CD4-positive, alpha-beta T cell treated with Interleukin-2 at 100 ng/mL for 4 hours (primary cell): ENCODE measurements at places on chromosomes 2 and 18.

DNA sequence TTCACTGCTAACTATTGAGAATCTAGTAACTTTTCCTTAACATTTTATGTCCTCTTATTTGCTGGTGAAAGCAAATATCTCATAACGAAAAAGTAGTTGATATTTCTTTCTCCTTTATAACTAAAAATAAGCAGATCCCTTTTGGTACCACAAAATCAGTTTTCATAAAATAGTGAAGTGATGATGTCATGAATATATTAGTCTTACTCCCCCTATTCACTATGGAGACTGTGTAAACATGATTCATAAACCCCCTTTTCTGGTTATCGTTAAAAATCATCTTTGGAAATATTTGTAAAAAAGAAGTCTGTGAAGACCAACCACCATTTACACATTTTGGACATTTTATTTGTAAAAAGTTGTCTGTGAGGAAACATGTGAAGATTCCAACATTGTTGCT lies 734.9 kb downstream of the NUP35 start:
- DNase-seq = no peak

DNA sequence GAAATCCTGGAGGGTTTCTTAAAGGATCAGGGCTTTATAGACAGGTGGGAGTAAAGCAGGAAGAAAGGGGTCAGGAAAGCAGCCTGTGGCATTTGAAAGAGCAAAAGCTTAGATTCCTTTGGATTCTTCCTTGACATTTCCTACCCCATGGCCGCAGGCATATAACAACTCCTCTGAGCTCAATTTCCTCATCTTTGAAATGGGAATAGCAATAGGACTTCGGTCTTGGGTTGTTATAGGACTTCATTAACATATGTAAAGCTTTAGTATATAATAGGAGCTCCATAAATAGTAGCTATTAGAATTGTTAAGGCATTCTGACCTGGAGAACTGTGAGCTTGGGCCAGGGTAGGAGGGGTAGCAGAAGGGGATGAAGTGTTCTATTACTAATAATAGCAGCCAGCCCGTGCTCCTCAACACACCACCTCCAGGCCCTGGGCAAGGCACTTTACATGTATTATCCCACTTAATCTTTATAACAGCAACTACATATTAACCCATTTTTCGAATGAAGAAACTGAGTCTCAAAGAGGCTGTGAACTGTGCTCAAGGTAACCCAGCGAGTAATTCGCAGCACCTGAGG lies 10.6 kb downstream of the ZFP36L2 start:
- no peak for DNase-seq

- no peak for DNase-seq
Observed at GRCh38 chr2:119541476-119541875, 2.8 kb upstream of the CFAP221 start.

- DNase-seq = no peak
Observed at GRCh38 chr2:229257985-229258384, 13.1 kb downstream of the PID1 start.

DNA sequence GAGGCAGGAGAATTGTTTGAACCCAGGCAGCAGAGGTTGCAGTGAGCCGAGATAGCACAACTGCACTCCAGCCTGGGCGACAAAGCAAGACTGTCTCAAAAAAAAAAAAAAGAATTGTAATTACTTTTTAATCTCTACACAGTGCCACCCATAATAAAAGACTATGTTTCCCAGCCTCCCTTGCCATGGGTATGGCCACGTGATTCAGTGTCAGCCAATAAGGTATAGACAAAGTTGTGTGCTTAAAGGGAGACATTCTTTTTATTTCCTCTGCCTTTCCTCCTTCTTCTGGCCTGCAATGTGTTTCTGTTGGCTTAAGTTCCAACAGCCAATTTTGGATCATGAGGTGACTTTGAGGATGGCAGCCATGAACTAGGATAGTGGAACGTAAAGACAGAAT lies 406.9 kb downstream of the LNPK start:
- DNase-seq = no peak

DNA sequence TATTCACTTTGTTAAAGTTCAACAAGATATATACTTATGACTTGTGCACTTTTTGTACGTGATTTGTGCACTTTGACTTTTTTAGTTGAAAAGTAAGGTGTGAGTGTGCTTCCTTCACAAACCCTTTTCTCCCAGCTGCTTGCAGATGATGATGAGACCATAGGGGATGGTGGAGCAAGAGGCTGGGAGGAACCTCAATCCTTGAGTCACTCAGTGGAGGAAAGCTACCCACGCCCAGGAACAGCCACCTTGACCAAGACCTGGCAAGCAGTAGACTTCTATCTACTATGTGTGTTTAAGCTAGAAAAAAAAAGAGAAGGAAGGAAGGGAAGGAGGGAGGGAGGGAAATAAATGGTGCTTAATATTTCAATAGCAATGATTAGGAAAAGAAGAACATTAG lies 25.2 kb upstream of the TAF1B start:
- no peak for DNase-seq

GRCh38 chr2:127348426-127349000 lies 39.3 kb downstream of the MAP3K2 start:
- DNase-seq = no peak

DNA sequence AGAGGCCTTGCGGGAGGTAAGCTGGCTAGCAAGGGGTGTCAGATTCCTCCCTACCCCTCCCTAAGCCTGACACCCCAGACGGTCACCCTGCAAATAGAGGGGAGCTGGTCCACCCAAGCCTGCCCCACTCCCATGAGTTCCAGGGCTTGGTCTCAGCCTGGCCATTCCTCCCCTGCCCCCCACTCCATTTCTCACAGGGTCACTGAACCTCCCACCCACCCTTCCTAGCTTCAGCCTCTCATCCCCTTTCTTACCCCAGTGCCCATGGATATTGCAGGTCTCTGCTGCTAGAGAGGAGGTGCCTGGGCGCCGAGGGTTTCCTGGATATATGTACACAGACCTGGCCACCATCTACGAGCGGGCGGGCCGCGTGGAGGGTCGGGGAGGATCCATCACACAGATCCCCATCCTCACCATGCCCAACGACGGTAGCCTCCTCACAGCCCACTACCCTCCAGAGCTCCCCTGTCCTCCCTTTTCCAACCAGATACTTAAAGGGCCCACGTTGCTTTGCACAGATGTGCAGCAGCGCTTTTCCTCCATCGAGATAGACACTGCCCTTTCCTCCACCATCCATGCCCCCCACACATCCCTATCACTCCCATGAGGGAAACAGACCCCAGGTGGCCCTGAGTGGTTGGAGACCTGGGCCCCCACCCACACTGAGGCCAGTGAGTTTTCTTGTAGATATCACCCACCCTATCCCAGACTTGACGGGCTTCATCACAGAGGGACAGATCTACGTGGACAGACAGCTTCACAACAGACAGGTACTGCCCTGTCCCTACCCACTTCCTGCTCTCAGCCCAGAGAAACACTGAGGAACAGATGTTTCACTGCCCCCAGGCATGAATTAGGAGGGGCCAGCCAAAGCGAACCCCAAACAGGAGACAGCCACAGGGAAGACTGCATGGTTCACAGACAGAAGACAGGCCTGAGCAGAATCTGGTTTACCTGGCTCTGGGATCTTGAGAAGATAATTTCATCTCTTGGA lies 15.2 kb upstream of the ANKRD53 start:
- no peak for DNase-seq

- no peak for DNase-seq
Observed at GRCh38 chr2:55245411-55245810, 12.9 kb downstream of the RPS27A start.

DNA sequence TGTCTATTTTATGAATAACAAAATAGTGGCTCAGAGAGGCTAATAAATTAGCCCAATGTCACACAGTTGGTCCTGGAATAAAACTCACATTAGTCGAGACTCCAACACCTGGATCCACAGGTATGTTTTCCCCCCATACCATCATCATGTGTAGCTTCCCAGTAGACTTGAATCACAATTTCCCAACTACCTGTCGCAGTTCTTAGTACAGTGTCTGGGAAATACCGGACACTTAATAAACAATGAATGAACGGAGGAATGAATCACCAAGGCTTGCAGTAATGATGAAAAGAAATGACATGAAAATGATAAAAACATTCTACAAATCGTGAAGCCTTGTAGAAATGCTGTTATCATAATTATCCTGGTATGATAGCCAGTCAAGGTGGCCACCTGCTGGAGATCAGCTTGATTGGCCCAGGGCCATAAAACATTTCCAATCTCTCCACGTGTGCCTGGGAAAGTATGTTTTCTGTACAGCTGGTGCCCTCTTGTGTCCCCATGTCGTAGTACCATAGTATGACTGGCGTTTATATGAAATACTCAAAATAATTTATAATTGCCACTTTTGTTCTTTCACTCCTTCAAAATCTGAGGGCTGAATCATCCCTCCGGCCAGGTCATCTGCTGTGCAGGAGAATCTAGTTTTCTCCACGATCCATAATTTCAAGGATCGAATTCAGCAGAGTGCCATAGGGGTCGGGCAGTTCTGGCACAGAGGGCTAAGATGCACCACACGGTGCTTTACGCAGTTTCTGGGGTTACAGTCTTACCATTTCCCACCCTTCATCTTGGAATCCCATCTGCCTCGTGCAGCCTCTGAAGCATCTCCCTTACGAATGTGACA lies 95.4 kb downstream of the LAMA1 start:
- DNase-seq = no peak

DNA sequence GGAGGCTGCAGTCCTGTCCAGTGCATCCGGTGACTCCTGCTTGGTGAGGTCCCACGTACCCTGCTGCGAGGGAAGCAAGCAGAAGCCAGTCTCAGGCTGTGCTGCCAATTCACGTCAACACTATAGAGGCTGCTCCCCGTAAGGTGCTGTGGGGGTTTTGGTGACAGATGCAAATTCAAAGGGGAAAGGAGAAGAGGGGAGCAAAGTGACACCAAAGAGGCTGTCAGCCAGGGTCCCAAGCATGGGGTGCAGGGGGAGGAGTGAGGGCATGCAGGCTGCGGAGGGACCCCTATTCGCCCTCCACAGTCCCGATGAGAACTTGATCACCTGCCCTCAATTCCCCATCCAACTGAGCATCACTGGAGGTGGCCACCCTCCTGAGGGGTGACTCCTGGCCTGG lies 179.4 kb upstream of the HS6ST1 start:
- no peak for DNase-seq

DNA sequence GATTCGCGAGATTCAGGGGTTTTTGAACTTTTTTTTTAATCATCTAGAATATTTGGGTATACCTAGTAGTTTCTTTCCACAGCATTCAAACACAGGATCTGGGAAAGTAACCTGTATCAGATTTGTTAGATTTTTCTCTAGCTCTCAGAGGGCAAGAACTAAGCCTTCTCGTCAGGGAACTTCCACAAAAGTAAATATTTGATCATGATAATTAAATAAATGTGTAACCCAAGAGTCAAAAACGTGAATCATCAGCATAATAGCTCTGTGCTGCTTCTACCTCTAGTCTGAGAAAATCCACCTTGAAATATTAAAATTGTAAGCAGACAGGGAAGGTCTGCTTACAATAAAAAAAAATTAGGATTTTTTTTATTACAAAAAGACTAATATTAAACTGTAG lies 225.7 kb upstream of the SPOPL start:
- no peak for DNase-seq

- peak; percentile 5 for DNase-seq
Observed at GRCh38 chr2:119366161-119366648, 429 bp downstream of the C2orf76 start.

- no peak for DNase-seq
Observed at GRCh38 chr2:234920836-234921235, 31.0 kb upstream of the SH3BP4 start.

DNA sequence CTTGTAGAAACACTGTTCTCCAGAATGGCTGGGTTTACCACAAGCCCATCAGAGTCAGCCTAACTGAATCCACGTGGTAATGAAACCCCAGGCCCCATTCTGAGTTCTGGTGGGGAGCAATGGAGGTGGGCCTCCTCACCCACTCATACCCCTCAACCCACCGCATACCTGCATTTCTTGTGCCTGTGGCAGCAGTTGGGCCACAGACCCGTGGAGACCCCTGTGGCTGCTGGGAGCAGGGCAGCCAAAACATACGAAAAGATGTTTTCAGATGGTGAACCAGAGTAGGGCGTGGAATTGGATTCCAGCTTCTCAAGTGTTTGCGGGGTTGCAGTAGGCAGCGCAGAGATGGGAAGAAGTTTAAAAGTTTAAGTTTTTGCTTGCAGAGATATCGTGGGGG lies 51.0 kb downstream of the ITGA6 start:
- DNase-seq = no peak

- no peak for DNase-seq
Observed at GRCh38 chr2:95007031-95007609, 18.4 kb upstream of the MAL start.

DNA sequence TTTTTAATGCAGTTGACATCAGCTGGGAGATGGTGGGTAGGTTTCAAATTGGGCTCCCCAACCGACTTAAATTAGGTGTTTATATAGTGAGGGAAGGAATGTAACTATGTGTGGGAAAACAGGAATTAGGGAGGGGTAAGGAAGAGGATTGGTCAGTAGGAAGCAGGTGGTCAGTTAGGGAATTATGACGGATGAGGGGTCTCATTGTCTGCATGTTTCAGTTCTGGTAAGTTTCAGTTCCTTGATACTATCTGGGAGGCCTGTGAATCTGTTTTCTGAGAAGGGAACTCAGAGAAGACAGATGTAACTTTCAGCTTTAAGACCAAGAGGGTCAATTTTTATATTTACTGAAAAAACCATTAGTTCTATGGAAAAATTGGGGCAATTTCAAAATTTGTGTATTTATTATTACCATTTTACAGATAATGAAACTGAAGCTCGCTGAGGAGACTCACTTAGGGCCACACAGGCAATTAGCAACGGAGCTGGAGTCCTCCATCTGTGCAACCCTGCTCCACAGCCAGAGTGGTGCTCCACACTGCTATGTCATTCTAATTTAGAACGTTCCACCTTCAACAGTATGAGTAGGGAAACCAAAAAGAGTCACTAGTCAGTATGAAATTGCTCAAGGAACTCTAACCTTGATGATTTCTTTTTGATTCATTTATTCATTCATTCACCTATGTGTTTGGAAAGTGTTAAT lies 36.0 kb upstream of the CCDC195 start:
- DNase-seq = no peak

GRCh38 chr2:39470580-39470979 lies 33.5 kb upstream of the MAP4K3 start:
- no peak for DNase-seq

GRCh38 chr2:85712849-85713612 lies 18.9 kb downstream of the GNLY start:
- no peak for DNase-seq

- no peak for DNase-seq
Observed at GRCh38 chr2:32918774-32919173, 28.0 kb upstream of the LTBP1 start.

DNA sequence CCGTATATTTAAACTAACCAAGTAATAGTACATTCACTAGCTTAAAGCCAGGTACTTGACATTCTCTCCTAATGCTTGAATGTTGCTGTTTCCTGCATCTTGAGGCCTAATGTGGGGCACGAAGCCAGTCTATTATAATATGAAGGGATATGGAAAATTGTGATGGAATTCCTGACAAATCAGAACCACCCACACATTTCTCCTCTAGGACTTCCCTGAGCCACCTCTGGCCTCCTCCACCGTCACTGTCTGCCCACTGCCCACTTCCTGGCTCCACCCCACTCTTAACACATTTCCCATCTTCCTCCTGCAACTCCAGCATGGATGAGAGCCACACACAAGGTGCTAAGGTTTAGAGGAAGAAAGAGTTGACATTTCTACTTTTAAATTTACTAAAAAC lies 19.0 kb upstream of the INO80C start:
- DNase-seq = no peak

GRCh38 chr2:73070643-73071359 lies 711 bp downstream of the SFXN5 start:
- no peak for DNase-seq
